ENCODE measurements at places on chromosomes 5 and 9.

DNA sequence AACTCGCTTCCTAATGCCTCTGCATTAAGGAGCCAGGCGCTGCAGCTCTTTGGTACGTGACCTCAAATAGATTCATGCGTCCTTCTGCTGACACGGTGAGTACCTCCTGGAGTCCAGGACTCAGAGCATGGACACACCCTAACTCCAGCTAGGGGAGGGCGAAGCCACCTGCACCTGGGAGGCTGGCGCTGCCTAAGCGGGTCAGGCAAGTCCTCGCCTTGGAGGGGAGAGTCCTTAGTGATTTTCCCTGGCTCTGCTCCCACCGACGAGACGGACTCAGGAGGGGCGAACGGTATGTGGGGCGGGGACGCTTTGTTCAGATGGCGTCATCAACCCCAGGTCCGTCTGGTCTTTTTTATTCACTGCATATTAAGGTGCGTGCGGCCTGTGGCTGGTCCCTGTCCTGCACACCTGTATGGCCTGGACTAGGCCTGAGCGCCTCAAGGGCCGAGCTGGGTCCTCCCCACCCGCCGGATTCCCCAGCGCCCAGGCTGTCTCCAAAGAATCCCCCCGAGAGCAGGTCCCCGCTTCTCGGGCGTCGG, 50.3 kb downstream of the NSUN2 start:
- no peak for DNase-seq

- DNase-seq: no peak
Observed at GRCh38 chr5:172453206-172453985, 929 bp downstream of the SH3PXD2B start.

DNA sequence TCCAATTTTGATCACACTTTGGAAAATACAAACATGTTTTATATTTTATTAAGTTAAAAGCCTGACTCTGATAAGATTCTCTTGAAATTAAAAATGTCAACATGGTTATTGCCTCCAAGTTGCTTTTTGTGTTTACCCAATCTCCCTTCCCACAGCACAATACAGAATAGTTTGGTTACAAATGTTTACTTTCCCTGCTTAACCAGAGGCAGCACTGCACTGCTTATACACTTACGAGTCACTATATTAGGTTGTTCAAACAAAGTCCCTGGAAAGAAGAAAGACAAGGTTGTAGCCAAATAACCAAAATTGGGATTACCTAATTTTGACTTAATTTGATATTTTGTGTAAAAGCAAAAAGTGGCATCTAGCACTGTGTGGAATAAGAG, 25.9 kb downstream of the SRFBP1 start:
- DNase-seq: no peak

- DNase-seq: no peak
Observed at GRCh38 chr9:5536684-5537083, 26.4 kb downstream of the PDCD1LG2 start.

- DNase-seq: no peak
Observed at GRCh38 chr5:161414037-161414436, 132.5 kb downstream of the GABRB2 start.

DNA sequence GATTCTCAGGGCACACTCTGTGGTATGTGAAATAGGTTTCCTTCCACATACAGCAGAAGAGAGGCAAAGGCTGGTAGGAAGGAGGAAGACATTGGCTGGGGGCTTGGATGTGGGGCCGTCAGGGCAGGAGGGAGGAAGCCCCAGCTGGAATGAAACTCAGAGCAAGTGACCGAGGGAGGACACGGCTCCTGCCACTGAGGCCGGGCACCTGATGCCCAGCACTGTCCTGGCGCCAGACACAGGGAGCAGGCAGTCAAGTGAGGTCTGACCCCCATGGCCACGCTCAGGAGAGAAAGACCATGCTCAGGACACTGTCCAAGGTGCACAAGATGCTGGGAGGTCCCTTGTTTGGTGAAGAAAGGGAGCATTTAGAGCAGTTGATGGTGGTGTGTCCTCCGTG, 245.5 kb downstream of the CACNA1B start:
- DNase-seq: no peak

GRCh38 chr9:87140605-87141109, 193.4 kb upstream of the GAS1 start:
- no peak for DNase-seq

DNA sequence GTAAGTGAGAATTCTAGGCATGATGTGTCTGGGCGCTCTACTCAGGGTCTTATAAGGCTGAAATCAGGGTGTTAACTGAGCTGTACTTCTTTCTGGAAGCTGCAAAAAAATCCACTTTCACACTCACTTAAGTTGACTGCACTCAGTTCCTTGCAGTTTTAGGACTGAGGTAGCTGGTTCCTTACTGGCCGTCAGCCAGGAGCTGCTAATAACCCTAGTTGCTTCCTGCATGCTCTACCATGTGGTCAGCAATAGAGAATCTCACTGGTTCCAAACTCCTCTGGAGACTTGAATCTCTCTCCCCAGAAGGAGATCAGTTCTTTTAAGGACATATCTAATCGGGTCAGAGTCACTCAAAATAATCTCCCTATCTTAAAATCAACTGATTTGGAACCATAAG, 911.2 kb downstream of the EFNA5 start:
- DNase-seq: no peak

GRCh38 chr9:124040186-124040931, 28.8 kb downstream of the LHX2 start:
- no peak for DNase-seq

GRCh38 chr5:6398570-6399230, 20.4 kb upstream of the MED10 start:
- DNase-seq: no peak

DNA sequence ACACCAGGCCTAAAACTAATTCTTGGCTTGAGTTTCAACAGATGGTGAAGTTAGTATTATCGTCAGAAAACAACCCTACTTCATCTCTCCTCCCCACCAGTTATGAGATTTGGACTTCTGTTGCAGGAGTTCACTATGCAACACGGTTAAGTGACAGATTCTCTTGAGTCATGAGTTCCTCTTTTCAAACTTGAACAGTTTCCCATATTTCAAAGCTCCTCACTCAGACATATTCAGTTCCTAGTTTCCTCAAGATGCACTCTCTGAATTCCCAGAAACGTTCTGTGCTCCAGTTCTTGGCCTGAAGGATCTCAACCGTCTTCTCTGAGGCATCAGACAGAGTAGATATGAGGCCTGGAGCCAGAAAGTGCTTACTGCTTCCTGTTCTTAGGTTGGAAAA, 7.3 kb upstream of the PTGER4 start:
- DNase-seq: no peak

DNA sequence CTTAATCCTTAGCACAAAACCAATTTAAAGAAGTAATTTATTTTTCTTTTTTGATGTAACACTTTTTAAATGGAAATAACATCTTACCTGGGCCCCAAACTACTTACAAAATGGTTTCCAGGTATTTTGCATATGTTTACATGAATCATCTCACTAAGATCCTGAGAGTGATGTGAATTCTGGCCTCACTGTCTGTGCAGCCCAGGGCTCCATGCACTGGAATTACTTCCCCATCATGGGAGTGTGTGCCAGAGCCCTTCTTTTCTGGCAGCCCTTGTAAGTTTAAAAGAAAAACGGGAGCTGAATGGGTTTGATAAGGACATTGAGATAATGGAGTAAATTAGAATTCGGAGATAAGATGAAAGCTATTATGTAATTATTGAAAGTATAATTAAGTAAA, 12.2 kb upstream of the F2R start:
- no peak for DNase-seq

DNA sequence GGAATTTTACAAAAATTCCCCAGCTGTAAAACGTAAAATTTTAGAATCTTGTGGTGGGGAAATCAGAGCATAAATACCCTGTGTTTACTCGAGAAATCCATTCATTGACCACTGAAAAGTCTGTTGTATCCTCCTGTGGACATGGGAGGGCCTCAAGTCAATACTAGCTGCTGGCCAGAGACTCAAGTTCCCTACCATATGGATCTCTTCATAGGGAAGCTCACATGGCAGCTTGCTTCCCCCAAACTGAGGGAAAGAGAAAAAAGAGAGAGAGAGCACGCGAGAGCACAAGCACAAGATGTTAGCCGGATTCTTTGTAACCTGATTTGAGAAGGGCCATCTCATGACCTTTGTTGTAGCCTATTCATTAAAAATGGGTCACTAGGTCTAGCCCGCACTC, 591.9 kb downstream of the LRRC70 start:
- no peak for DNase-seq

- DNase-seq: peak; percentile 4
Observed at GRCh38 chr5:57692582-57693487, 210.2 kb upstream of the ACTBL2 start.

DNA sequence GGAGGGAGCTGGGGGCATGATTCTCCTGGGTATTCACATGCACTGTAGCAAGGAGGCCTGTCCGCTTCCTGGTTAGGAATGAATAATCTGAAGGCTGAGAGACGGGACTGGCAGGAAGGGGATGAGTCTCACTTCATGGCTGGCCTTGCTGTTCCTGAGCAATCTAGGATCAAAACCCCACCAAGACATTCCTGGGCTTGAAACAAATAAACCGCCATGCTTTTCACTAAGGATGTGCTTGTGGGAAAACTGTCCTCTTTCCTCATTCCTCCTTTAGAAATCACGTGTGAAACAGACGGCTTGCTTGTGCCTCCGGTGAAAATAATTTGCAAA, 132.8 kb downstream of the MACROH2A1 start:
- no peak for DNase-seq

GRCh38 chr5:140240987-140241706, 61.8 kb downstream of the PFDN1 start:
- DNase-seq: peak; percentile 46

GRCh38 chr9:34267660-34268059, 61.4 kb downstream of the KIF24 start:
- no peak for DNase-seq

GRCh38 chr9:2638871-2639673, 17.5 kb downstream of the VLDLR start:
- DNase-seq: no peak

DNA sequence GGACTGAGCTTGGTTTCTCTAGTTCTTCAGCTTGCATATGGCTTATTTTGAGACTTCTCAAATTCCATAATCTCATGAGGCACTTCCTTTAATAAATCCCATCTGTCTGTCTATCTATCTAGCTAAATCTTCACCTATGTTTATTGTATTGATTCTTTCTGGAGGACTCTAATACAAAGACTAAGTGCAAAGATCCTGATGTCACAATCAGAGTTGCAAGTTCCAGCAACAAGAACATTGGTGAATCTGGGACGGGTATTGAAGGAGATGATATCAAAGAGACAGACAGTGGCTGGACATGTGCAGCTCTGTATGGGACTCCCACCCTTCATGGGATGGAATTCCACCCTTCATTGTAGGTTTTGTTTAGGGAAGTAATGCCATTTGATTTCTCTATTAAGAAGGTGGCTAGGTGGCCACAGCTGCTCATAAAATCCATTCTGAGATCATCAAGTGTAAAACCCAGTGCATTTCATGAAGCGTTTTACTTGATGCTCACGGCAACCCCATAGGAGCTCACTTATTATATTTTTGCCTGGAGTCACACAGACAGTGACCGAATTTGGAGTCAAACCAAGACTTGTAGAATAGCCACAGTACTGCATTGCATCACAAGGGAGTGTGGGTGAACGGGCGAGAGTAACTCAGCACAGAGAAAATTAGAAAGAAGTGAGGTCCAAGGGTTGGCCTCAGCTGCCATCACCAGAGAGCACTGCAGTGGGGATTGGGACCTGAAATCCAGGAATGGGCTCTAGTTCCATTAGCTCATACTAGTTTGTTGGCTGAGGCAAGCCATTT, 24.9 kb downstream of the TAS2R1 start:
- DNase-seq: no peak

DNA sequence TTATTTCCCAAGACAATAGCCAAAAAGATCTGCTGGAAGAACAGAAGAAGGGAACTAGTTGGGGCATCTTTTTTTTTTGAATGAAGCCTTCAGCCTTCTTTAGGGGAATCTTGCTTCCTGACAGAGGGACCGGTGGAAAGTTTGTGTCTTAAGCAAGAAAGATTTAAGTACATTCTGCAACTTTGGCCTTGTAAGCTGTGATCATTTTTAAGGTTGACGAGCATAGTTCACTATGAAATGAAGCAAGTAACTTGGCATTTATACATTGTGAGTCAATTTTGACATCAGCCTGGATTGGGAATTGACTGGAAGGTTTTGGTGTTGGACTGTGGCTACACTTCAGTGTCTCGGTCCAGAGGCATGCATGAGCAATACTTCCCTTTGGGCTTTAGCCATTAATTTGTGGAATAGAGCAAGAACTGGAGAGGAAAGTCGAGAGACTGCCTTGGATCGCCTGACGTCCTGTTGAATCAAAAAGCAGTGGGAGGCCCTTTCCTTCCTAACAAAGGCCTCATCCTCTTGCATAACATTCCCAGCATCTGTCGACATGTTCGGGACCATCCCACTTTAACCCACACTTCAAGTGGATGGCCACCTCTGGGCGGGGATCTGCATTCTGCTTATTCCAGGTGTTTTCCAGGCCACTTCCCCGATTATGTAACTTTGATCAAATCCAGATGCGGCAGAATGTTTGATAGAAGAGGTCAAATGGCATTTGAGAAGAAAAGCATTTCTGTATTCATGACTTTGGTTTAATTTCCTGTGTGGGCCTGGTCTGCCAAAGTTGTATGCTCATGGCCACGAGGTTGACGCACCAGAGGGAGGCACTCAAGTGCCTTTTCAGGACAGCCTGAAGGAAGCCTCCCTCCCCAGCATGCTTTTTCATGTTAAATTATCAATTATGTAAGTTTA, 12.5 kb downstream of the ABL1 start:
- peak; percentile 34 for DNase-seq

GRCh38 chr5:89043676-89044075, 160.7 kb upstream of the MEF2C start:
- DNase-seq: no peak

- no peak for DNase-seq
Observed at GRCh38 chr9:112445196-112445595, 41.4 kb upstream of the KIAA1958 start.

DNA sequence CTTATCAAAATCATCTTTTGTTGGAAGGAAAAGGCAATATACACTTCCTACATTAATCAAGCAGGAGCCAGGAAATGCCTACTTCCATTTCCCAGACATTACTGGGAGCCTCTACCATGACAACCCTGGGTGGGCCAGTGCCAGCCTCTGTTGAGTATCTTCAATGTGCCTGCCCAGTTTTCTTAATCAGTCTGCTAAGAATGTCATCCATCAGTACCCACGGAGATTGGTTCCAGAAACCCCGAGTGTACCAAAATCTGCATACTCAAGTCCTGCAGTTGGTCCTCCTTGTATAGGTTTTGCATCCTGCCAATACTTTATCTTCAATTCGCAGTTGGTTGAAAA, 82.4 kb downstream of the MARCHF3 start:
- no peak for DNase-seq

DNA sequence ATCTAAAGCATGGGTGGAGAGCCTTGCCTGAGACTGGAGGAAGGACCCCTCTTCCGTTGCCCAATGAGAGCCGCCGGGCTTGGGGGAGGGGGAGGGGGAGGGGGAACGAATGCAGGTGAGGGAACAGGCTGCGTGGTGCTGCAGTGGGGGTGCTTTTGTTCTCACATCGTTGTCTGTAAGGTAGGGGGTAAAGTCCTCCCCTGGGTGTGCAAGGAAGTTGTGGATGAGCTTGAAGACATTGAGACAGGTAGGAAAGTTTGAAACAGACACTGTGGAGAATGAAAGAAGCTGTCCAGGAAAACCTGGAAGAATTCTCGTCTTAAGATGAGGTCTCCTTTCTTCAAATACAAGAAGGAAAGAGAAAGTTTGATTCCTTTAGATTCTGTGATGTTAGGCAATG, 94.1 kb upstream of the LIFR start:
- DNase-seq: no peak

GRCh38 chr5:31516802-31517201, 15.1 kb downstream of the DROSHA start:
- DNase-seq: no peak

GRCh38 chr5:27590503-27590902, 552.1 kb upstream of the CDH9 start:
- no peak for DNase-seq

GRCh38 chr5:103638979-103639378, 76.4 kb upstream of the NUDT12 start:
- DNase-seq: no peak
